ENCODE measurements at places on chromosomes 6 and 20. TPM values are rescaled to one million over a fixed set of nuclear protein-coding genes. Genes with fewer than 3 reads are reported as not detected.

Gene RNF39
- not detected for total RNA-seq

Gene OTOR
- total RNA-seq, result not detected

Gene IRAK1BP1
- 4.4 TPM for total RNA-seq

Gene ESF1
- total RNA-seq, result 13.2 TPM

Gene REM1
- not detected for total RNA-seq

Gene HCRTR2
- not detected for total RNA-seq

Gene EDEM2
- 61.4 TPM for total RNA-seq

Gene RNF114
- 65.2 TPM for total RNA-seq

Gene TRIM31
- not detected for total RNA-seq

Gene SYCP2
- total RNA-seq, result 0.51 TPM

Gene ASXL1
- 29.3 TPM for total RNA-seq

Gene SAMD10
- 0.99 TPM for total RNA-seq

Gene TASP1
- 6.3 TPM for total RNA-seq

All from fibroblast of lung (primary cell).